ENCODE measurements at places on chromosomes 3 and 15. TPM values are rescaled to one million over a fixed set of nuclear protein-coding genes. Genes with fewer than 3 reads are reported as not detected.

ECE2 gene
- total RNA-seq: not detected

DOCK3 gene
- total RNA-seq: 1.3 TPM

SLC22A13 gene
- 0.07 TPM for total RNA-seq

DNA sequence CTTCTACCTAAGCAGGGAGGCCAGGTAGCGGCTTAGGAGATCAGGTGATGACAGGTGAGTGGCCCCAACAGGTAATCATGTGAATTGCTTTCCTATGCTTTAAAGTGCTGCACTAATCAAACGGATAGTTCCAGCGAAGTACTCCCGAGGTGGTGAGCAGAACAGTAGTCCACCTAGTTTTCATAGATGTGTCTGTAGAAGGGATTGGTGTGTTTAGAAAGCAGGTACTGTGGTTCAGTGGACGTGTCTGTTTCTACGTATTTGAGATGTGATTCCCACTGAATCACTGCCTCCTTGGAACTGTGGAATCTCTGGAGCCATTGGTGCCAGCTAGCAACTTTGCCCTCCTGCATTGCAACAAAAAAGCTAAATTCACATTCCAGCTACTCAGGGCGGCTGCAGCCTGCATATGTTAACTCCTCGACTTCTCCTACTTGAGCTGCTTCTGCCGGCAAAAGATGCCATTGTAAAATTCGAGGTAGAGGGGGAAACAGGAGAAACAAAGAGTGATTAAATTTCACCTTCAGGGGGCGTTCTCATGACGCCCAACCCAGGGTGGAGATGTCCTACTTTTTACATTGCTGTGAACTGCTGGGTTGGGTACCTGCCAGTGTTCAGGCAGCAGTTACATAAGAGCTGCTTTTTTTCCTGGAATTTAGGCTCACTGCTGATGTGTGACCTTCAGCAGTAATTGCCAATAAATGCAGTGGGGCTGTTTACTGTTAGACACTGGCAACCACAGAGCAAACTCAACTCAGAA, 227.3 kb downstream of the ITPR1 start:
- DNase-seq: peak; percentile 44

DNA sequence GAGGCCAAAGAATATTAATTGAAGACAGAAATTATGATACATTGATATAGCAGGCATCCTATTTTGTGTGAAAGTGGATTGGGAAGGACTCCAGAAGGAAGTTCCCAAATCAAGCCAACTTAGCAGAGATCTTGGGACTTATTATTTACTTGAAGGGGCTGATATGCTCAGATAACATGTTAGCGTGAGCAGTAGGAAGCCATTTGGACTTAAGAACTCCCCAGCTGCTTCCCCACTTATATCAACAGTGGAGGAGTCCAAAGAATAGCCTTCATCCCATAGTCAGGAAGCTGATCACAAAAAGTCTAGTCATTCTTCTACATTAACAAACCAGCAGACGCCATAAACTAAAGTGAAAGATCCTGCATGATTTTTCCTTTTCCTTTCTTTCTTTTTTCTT, 200.0 kb downstream of the ATP8B4 start:
- DNase-seq: no peak

DNA sequence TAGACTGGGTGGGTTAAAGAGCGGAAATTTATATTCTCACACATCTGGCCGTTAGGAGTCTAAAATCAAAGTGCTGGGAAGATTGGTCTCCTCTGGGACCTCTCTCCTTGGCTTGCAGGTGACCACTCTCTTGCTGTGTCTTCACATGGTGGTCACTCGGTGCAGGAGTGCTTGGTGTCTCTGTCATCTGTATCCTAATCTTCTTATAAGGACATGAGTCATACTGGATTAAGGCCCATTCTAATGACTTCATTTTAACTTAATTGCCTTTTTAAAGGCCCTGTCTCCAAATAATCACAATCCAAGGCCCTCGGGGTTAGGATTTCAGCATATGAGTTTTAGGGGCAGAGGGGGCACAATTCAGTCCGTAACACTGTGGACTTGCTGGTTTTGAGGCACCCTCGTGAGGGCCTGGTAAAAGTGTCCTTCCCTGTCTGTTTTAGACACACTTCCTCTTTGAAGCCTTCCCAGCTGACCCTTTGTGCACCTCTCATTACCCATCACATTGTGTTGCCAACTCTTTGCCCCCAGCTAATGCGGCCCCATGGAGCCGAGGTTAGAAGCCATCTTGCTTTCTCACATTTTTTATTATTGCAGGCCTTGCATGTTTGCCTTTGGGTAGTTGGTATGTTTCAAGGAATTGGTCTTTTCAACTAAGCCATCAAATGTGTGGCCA, 3.2 kb downstream of the XYLB start:
- DNase-seq: no peak

- DNase-seq: no peak
Measured at GRCh38 chr15:31379042-31379441, 52.4 kb downstream of the KLF13 start.
